ENCODE measurements at places on chromosomes 12 and 14.
A peak's percentile ranks its signal among the peaks of the same experiment; 100 is the strongest.

- no peak for DNase-seq
Measured at GRCh38 chr14:82879949-82880535, 1346.4 kb upstream of the SEL1L start.

- no peak for DNase-seq
Measured at GRCh38 chr14:103695296-103696069, 19.8 kb downstream of the XRCC3 start.

DNA sequence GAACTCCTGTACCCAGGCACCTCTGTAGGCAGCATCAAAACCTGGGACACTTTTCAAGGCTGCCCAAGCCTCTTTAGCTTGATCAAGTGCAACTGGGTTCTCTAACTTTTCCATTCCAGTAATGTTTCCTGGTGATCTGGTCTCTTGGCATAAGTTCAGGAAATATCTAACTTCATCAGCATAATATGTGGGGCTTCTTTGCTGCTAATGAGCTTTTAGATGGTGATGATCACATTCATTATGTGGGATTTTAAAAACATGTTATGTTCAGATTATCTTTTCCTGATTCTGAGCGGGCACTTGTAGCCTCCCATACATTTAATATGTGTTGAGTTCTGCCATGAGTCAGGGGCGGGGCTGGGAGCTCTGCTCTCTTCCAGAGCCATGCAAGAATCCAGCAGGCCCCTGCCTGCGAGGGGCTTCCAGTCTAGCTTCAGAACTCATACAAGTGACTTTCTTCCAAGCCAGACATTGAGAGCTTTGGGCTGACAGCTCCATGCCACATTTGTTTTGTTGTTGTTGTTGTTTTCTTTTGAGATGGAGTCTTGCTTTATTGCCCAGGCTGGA is 39.5 kb upstream of the RIN3 start:
- DNase-seq: no peak

DNA sequence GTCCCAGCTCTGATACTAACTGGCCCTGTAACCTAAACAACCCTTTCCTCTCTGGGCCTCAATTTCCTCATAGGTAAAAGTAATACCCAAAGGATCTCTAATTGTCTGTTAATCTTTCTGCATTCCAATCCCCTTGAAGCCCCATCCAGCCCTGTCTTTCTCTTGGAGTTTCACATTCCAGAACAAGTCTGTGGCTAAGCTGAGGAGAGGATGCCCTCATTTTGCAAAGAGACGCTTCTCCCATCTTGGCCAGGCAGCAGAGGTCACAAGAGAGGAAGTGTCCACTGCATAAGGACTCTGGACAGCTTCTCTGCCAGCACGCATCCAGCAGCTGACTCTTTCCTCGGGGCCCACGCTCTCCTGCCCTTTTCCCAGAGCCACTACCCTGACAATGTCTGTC is 263.4 kb upstream of the FKBP4 start:
- DNase-seq: no peak

GRCh38 chr14:36099619-36100018 is 76.9 kb downstream of the PTCSC3 start:
- DNase-seq: no peak

GRCh38 chr12:95551305-95551704 is at the start of gene USP44:
USP44 (minus strand) TSS chr12:95551476; CDS start chr12:95534256, 17,220 bp downstream.
- DNase-seq: no peak

DNA sequence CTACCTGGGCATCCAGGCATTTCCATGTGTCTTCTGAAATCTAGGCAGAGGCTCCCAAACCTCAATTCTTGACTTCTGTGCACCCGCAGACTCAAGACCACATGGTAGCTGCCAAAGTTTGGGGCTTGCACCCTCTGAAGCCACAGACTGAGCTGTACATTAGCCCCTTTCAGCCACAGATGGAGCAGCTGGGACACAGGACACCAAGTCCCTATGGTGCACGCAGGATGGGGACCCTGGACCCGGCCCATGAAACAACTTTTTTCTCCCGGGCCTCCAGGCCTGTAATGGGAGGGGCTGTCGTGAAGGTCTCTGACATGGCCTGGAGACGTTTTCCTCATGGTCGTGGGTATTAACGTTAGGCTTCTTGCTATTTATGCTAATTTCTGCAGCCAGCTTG is 330.0 kb downstream of the RERGL start:
- DNase-seq: no peak

GRCh38 chr14:64671591-64671990 is 32.6 kb upstream of the PLEKHG3 start:
- DNase-seq: no peak

DNA sequence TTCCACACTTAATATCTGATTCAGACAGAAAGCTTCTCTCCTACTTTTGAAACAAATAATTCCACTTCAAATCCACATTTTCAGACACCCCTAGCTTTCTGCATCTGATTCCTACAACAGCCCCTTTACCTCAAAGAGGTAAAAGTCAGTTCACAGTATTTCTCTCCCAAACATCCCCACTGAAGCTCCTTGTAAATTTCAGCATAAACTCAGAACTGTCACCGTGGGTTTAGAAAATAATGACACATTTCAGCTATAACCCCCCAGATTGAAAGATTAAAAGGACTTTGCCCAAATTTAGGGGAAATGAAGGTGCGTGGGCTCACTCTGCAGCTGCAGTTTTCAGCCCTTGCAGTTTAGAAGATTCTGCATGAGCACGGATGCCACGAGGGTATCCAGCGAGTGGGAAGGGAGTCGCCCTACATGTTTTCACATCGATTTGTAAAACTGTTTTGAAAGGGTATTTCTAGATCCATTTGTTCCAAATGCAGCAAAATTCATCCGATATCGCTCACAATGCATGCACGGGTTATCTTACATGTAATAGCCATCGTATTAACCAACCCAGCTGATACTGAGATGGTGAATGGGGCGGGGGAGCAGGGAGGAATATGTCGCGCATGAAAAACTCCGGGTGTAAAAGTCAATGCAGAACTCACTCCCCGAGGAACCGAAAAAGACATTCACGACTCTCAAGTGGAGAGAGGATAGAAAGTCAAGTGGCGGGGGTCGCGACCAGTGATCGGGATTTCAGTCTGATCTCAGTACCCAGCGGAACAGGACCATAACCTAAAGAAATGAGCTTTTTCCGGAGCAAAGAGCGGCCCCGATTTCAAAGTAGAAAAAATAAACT is 5.0 kb upstream of the CCND2 start:
- DNase-seq: peak; percentile 64

- DNase-seq: peak; percentile 1
Measured at GRCh38 chr12:90086281-90086680, 377.6 kb upstream of the ATP2B1 start.

DNA sequence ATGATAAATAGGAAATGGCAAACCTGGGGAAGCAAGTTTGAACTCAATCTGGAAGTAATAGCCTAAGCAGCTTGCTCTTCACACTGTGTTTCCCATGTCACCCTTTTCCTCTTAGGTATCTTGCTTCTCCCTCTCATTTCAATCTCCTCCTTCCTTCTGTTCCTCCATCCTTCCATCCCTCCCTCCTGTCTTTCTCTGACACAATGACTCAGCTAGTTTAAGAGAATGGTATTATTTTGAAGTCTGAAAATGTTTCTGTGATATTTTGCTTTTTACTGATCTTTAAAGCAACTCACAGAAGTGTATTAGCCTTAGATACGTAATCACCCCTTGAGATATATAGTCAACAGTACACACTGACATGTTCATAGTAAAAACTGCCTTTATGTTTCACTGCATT is 55.9 kb upstream of the FGD4 start:
- no peak for DNase-seq

DNA sequence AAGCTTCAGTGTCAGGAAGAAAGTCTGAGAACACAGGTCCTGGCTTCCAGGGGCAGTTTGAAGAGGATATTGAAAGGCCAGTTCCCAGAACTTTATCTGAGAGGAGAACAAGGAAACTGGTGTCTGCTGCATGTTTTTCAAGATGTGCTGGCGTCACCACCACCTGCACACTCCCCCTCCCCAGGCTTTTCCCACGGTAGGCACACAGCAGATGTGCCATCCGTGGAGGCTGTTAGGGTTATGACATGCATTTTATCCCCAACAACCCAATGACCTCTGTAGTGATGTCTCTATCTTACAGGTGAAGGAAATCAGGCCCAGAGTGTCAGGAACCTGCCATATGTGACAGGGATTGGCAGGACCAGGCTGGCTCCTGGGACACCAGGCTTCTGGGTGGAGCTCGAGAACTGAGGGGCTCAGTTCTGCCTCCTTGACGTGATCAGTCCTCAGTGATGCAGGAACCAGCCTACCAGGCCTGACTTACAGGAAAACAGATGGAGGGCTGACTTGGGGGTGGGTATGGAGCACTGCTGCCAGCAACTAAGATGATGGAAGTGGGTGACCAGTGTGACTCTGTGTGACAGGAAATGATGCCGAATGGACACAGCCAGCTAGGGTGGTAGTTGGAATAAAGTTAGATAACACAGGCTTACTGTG is 16.8 kb downstream of the SLC25A47 start:
- DNase-seq: no peak

DNA sequence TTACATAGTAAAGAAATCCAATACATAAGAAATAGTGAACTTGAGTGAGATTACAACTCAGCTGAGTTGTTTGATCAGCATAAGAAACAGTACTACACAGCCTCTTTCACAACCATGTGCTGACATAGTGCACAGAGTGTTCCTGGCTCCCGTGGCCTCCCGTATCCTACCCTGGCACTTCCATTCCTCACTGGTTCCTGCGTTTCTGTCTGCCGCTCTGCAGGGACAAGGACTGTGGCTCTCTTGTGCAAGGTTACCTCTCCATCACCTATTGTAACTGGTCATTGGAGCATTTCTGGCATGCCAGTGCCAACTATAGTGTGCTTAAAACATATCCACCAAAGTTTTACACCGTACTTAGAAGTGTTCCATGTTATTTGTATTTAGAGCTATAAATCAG is 46.3 kb upstream of the PCED1B start:
- no peak for DNase-seq

DNA sequence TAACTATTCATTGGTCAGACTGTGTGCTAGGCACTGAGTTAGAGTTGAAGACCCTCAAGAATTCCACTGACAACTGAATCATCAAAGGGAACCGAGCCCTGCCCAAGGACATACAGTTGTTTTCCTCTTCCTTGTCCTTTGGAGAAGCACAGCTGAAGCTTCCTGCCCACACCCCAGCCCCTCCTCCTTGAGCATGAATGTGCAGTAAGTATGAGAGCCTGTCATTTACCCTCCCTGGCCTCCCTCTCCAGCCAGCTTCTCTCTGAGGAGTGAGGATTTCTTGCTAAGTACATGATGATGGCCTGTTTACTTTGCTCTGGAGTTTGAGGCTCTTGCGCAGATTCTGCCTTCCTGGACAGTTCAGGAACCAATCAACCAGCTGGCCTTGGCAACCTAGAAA is 235.2 kb downstream of the CACNA1C start:
- DNase-seq: no peak

DNA sequence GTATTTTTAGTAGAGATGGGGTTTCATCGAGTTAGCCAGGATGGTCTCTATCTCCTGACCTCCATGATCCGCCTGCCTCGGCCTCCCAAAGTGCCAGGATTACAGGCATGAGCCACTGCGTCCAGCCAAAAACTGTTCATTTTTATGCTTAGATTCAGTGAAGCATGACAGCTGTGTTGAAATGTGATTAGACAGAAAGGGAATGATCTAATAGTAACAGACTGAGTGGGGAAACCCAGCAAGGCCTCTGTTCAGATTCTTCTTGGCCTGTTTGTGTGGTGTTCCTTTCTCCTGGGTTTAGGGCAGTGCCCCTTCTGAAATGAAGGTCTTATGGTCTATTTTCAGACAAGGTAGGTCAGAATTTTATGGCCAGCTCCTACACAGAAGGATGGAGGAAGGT is 11.8 kb upstream of the ABCD4 start:
- DNase-seq: no peak

GRCh38 chr14:63006531-63006930 is 38.7 kb downstream of the KCNH5 start:
- DNase-seq: no peak

DNA sequence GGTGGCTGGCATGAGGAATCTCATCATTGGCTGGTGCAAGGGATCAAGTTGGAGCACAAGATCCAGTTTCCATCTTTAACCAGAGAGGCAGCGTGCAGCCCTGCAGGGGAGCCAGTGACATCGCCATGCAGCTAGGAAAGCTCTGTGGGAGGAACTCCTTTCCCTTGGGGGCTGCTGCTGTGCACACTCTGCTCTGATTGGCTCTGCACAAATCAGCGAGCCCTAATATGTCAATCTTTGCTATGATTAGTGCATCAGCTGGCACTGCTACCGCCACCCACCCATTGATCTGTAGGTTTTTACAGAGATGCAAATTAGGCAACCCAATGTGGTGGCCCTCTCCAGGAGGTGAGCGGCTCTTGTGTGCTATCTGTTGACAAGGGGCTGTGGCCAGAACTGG is 262.6 kb downstream of the PCNX1 start:
- DNase-seq: no peak

DNA sequence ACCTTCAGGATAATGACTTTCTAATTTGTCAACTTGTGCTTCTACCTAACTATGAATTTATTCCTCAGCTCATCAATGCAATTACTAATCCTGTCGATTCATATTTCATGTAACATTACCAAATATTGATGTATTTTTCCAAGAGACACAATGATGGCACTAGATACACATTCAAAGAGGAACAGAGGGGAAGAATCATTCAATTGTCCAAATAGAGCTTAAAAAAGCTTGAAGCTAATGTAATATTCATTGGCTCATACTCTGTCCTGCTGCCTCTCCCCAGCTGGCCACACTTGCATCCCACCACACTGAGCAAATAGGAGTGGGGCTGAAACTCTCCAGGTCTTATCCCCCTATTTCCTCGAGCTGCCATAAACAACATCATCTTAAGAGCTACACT is 9.3 kb downstream of the TESPA1 start:
- DNase-seq: no peak

DNA sequence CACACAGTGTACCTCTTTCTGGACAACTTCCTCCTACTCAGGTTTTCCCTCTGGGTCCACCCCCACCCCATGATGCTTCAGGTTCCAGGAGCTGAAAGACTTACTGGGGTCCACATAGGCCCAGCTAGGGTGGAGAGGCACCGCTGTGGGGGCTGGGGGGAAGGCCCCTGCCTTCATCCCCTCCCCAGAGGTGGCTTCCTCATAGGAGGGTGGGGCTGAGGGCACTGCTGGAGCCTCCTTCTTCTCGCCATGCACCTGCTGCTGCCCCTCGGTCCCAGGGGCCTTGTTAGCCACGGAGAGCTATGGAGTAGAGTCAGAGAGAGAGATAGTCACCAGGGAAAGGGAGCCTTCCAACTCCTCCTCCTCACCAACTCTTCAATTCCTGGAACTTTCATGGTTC is 2.7 kb downstream of the FAIM2 start:
- no peak for DNase-seq

DNA sequence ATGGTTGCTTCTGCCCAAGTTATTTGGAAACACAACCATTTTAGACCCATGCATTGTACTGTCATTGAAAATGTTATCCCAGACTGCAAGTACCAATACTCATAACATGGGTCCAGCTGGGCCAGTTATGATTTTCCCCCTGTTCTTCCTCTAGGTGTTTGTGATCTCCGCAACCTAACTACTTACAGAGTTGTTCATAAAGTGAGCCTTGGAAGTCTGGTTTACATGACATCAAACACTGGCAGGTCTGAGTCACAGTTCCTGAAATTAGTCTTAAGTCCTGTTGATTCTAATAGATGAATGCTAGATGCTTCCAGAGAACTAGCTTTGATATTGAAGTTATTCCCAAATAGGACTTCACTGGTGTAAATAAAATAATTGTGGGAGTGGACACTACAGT is 487.0 kb downstream of the MED13L start:
- DNase-seq: no peak
